AG04450 (cell line): ENCODE measurements at places on chromosomes 2 and 18.
A peak's percentile ranks its signal among the peaks of the same experiment; 100 is the strongest.

DNA sequence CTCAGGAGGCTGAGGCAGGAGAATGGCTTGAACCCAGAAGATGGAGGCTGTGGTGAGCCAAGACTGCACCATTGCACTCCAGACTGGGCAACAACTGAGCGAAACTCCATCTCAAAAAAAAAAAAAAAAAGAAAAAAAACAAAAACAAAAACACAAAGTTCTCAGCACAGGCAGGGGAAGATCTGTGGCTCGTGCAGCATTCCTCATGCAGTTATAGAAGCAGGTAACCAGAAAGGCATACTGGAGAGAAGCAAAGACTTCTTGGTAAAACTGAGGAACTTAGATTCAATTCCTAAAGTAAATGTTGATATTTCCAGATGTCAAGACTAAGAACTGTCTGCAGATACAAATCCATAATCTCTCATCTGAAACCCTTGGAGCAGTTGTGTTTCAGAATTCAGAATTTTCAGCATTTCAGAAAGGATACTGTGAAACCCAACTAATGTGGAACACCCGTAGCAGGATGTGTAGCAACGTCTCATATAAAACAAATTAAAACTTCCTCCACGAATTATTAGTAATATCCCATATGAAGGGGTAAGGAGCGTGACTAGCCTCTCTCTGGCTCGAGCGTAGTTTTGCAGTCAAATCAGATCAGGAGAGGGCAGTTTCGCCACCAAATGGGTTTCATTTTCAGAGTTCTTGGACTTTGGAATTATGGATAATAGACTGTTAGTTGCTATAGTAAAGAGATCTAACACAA is 13.2 kb upstream of the SLC25A52 start:
- DNase-seq = no peak

- no peak for DNase-seq
Observed at GRCh38 chr2:213733893-213734292, 449.6 kb downstream of the SPAG16 start.

DNA sequence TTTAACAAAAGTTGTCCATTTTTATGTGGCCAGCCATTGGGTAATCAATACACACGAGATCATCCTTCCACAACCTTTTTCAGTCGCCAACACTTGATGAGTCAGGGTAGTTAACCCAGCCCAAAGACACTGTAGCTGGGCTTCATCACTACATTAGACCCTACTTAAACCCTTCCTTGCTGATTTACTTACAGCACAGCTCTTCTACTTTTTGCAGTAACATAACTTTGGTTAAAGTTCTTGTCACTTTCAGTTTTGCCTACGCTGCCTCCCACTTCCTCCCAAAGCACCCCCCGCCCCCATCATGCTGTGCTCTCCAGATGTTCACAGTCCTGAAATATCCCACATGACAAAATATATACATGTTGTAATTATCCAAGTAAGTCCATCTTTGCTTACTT is 103.6 kb downstream of the CDK15 start:
- no peak for DNase-seq

- no peak for DNase-seq
Observed at GRCh38 chr18:39796393-39796792, 2158.6 kb upstream of the PIK3C3 start.

DNA sequence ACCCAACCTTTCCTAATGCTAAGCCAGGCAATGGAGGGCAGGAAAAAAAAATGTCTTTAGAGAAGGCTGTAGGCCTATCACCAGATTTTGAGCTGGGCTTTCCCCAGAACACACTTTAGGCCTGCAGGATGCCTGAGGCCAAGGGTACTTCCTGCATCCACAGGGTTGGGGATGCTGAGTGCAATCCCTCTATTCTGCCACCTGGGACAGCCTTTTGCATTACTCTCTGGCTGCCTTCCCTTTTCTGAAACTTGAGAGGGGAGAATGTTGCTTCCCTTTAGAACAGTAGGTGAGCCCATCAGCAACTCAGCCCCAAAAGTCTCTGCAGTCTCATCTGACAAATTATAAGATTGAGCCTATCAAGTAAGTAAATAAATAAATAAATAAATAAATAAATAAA is 195.2 kb downstream of the SLC8A1 start:
- no peak for DNase-seq

DNA sequence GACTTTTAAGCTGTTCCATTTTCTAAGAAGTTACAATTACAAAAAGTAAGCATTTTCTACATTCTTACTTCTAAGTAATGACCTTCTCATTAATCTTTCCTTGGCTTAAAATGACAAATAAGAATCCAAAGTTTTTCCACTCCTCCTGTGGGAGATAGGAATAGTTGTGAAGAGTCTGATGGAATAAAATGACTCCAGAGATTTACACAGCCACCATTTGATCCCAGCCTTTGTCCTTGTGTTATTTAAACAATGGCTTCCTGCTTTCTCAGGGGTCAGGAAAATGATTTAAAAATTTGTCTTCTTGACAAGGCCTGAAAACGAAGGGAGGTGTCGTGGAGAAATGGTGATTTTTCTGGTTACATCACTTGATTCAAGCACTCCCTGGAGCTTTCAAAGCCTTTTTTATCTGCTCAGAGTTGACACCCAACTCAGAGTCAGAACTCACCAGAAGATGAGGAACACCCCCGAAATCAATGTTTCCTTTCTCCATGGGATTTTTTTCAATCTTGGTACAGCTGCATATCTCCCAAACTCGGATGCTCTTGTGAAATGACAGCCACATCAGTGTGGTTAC is 106.5 kb downstream of the GALNT3 start:
- no peak for DNase-seq

- no peak for DNase-seq
Observed at GRCh38 chr18:3086871-3087270, 73.9 kb upstream of the LPIN2 start.

DNA sequence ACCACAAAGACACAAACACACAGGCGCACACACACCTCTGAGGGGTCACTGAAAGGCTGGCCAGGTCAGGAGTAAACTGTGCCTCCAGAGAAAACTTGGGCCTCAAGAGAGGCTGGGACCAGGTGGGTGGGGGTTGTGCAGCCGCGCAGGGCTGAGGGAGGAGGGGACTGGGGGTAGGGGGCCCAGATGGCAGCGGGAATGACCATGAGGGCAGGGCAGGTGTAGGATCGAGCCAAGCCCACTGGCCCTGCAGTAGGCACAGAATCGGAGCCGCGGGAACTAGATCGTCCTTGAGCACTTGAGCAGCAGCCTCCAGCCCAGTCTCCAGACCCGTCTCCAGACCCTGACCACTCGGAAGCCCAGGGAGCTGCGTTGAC is 36.8 kb downstream of the ANKMY1 start:
- DNase-seq = no peak

- DNase-seq = no peak
Observed at GRCh38 chr2:38115216-38116032, 39.5 kb upstream of the CYP1B1 start.

DNA sequence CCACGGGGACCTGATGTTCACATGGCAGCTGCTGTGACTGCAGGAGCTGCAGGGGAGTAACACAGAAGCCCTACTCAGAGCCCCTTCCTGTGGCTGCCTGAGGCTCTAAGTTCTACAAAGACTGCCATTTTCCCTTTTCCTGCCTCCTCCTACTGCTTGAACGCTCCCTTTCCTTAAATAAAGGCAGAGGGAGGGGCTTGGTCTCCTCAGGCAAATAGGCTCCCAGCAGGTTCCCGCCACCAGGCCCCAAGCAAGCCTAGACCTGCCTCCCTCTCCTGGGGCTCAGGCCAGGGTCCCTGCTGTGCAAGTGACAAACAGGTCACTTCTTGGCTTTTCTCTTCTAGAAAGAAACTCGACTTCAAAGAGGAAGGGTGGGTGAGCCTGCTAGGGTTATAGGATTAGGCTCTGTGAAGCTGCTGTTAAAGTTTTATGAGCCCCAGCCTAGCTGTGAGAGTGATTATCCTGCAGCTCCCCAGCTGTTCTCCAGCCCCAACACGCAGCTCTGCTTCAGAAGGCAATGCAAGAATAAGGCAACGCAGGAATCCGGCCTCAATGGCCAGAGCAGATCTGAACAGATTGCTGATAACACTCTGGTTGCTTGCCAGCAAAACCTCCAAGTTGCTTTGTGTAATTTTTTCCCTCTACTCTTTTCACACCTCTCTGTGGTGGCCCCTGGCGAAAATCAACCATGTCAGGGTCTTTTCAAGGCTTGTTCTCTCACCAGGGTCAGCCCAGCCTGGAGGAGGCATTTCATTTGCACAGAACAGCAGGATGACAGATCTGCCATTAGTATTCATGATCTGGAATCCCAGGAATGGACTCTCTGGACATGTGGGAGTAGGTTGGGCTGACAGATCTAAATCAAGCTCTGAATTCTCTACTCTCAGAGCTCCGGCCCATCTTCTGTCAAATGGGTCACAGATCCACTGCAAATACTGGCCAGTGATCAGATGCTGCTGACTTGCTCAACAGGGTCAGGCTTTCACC is 71.3 kb downstream of the MRO start:
- no peak for DNase-seq

- DNase-seq = no peak
Observed at GRCh38 chr2:164898475-164898874, 56.9 kb downstream of the SLC38A11 start.

DNA sequence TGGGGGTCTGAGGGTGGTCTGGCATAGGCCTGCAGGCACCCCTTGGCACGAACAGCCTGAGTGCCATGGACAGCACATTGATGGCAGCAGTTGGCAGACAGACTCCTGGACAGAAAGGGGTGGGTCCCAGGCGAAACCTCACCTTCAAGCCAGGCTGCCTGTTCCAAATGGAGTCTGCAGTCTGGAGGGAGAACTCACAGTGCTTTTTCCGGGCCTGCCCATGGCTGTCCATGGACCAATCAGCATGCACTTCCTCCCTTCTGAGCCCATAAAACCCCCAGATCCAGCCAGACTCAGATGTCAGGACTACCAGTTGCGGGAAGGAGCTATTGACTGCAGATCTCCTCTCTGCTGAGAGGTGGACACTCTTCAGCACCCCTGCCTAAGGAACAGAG is 694.6 kb upstream of the ACVR2A start:
- DNase-seq = no peak

DNA sequence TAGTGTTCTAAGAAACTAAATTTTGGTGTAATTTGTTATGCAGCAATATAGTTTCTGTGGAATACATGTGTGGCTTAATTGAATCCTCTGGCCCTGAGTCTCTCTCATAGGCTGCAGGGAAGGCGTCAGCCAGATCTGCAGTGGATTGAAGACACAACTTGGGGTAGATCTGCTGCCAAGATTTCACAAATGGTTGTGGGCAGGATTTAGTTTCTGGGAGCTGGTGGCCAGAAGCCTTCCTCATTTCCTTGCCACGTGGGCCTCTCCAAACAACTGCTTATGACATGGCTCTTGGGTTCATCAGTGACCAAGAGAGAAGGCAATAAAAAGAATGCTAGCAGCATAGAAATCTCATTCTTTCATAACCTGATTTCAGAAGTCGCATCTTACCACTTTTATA is 28.2 kb downstream of the CCDC102B start:
- DNase-seq = no peak

- DNase-seq = no peak
Observed at GRCh38 chr2:72012886-72013574, 134.6 kb downstream of the CYP26B1 start.

GRCh38 chr2:131682122-131682944 is 154.6 kb downstream of the CCDC74A start:
- DNase-seq = peak; percentile 45

DNA sequence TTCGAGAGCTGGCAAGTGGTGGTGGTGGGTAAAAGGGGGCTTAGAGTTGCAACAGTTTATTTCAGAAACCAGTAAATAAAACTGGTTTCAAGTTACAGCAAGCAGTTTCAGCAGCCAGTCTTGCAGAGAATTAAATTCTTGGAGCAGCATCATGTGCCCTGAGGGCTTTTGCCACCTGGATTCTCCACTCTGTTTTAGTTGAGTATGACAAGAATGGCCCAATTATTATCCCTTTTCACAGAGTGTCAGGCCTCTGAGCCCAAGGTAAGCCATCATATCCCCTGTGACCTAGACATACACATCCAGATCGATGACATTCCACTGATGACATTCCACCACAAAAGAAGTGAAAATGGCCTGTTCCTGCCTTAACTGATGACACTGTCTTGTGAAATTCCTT is 72.8 kb upstream of the FANCL start:
- DNase-seq = no peak

DNA sequence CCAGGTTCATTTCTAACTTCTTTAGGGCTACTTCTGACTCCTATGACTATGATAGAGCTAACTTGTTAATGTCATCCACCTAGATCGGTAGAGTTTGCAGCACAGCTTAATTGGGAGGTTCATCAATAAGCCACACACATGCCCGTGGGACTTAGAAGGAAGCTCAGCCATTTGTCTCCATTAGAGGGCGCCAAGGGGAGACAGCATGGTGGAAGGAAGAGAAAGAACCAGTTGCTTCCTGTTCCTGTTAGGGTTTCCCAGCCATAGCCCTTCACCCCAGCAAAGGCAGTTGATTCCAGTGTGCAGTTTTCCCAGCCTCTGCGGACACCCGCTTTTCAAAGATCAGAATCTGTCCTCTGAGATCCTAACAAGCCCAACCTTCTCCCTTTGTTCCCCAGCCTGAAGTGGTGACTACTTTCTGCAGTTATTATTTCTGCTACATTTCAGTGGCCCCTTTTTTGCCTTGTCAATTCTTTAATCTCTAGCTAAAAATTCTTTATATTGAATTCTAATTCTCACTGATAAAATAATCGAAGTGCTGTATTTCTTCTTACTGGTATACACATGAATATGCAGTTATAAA is 30.3 kb downstream of the MAIP1 start:
- peak; percentile 34 for DNase-seq

GRCh38 chr2:140835079-140835478 is 1295.7 kb downstream of the LRP1B start:
- DNase-seq = no peak

DNA sequence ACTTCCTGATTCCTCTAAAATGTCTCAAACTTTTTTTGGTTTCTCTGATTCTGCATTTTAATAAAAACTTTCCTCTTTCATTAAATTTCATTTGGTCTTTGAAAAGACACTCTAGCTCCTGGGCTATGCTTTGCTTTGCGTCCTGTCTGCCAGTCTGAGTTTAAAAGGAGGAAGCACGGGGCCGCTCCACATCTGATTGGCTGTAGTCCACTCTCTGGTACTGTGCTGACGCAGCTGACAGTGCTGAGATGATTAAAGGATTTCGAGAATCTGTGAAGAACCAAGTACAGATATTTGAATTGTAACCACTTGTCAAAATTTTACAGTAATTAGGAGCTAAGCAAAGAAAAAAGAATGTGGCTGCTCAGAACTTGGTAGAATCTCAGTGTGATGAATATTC is 199.6 kb upstream of the HNMT start:
- no peak for DNase-seq
